ENCODE measurements at places on chromosomes 4 and X.

GRCh38 chr4:79174490-79175252 lies 151.2 kb downstream of the NAA11 start:
- no peak for DNase-seq

DNA sequence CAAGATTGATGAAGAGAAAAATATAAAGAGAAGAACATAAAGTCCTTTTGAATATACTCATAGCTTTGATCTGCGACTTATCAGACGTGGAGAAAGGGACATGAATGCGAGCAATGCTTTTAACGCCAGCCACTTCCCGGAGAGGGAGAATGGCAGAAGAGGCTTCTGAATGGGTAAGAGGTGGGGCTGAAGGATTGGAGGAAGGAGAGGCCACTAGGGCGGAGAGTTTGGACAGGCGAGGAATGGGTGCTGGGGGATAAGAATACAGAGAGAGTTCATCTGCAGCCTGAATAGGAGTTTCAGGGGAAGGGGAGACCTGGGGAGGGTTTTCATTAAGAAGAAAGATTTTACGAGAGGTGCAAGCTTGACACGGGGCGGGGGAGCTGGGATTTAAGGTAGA lies 2534.9 kb downstream of the PCDH7 start:
- DNase-seq: no peak

- no peak for DNase-seq
Measured at GRCh38 chr4:156981262-156981769, 9.7 kb upstream of the PDGFC start.

DNA sequence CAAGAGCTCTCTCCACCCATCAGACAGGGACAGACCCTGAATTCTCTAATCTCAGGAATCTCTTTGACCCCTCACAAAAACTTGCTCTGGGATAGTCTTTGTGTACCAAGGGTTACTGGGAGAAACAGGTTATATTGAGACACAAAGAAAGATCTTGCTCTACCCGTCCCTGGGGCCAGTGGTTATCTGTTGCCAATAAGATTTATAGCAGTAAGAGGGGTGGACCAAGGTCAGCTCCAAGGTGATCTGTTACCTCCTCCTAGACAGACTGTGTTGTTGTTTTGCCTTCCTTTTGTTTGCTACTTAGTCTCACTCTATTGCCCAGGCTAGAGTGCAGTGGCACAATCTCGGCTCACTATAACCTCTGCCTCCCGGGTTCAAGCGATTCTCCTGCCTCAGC lies 16.3 kb upstream of the ATP6AP2 start:
- no peak for DNase-seq

DNA sequence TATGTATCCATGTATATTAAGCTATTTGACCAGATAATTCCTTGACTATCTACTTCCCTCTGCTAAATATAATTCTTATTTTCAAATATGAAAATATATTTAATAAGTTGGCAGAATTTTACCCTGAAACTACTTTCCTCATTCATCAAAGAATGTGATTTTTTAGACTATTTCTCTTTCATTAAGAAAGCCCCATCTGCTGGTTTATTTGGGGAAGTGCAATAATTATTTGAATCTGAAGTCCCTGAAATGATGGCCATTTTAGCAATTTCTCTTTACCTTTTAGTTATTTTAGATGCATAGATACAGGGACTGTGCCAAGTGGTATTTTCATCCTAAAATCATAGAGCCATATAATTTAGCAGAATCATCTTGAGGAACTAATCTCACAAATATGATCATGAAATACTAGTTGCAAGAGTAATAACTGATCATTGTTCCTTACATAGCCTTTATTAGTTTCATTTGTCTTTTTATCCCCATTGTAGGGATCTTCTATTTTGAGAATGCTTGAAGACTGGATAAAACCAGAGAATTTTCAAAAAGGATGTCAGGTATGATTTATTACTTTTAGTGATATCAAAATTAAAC lies 39.0 kb downstream of the ENPEP start:
- peak; percentile 6 for DNase-seq
